ENCODE measurements at places on chromosomes 4 and X.

GRCh38 chr4:168928346-168928745, 81.7 kb downstream of the CBR4 start:
- DNase-seq, result no peak

- DNase-seq, result peak; percentile 92
Measured at GRCh38 chr4:86924811-86925210, 10.0 kb upstream of the AFF1 start.

GRCh38 chrX:50100188-50100587, 100.6 kb downstream of the AKAP4 start:
- DNase-seq, result peak; percentile 7

DNA sequence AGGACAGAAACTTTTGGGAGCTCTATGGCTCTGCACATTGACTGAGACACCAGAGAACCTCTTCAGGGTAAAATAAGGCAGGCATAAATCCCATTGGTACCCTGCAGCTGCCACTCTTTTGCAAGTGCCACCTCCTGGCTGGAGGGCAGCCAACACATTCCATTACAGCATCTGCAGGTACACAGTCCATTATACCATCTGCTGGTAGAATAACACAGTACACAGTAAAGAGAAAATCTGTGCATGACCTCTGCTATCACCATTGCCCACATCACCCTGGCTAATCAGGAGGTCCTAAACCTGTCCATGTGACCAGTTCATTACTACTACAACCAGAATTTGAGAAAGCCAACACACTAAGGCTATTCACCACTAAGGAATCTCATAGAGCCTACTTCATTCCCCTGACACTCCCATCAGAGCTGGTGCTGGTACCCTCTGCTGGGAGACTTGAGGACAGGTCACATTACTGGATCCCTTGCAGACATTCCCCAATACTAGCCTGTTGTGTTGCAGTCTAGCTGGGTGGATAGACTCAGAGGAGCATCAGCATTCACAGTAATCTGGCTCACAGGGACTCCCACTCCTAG, 176.2 kb upstream of the TACR3 start:
- DNase-seq, result no peak

GRCh38 chr4:8916351-8916885, 44.8 kb upstream of the HMX1 start:
- DNase-seq, result no peak

- peak; percentile 58 for DNase-seq
Measured at GRCh38 chr4:78242071-78242470, 184.9 kb downstream of the FRAS1 start.

- no peak for DNase-seq
Measured at GRCh38 chr4:89242216-89242615, 65.4 kb downstream of the GPRIN3 start.

- DNase-seq, result no peak
Measured at GRCh38 chr4:168555437-168555836, 58.6 kb downstream of the PALLD start.

- no peak for DNase-seq
Measured at GRCh38 chr4:42910459-42910858, 17.9 kb downstream of the GRXCR1 start.

GRCh38 chr4:46370531-46370930, 19.4 kb downstream of the GABRA2 start:
- no peak for DNase-seq

- DNase-seq, result no peak
Measured at GRCh38 chrX:40514376-40514775, 66.4 kb upstream of the ATP6AP2 start.

- no peak for DNase-seq
Measured at GRCh38 chrX:149939655-149939904, 1.3 kb upstream of the EOLA2 start.

DNA sequence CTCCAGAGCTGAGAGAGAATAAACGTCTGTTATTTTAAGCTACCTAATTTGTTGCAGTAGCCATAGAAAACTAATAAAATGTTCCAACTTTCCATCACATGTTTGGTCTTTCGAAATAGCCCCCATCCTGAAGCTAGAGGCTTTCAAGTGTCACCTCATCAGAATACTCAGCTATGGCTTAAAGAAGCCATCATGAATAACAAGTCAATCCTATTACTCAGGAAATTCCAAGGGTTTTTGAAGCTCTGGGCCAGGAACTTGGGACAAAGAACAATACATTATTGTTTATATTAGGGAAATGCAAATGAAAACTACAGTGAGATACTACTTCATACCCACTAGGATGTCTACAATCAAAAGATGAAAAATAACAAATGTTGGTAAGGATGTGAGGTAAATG, 42.2 kb downstream of the TBCK start:
- DNase-seq, result peak; percentile 67

GRCh38 chr4:53653484-53654053, 62.3 kb upstream of the LNX1 start:
- DNase-seq, result peak; percentile 61

DNA sequence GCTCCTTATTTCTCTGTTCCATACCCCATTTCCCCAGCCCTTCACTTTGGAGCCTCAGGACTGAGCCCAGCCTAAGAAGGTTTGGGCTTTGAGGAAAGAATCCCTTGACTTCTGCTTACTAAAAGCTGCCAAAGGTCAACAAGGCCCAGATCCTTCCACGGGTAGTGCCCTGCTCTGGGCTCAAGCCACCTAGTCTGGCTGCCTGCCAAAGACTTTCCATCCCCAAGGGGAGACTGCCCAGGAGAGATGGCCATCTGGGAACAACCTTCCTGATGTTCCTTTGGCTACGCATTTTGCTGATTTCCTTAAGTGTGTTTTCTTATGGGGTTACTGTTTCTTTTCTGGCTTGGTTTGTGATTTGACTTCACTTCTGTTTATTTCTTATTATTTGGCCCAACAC, 49.8 kb upstream of the NDP start:
- no peak for DNase-seq

GRCh38 chr4:2511645-2512131, 24.8 kb upstream of the FAM193A start:
- no peak for DNase-seq

DNA sequence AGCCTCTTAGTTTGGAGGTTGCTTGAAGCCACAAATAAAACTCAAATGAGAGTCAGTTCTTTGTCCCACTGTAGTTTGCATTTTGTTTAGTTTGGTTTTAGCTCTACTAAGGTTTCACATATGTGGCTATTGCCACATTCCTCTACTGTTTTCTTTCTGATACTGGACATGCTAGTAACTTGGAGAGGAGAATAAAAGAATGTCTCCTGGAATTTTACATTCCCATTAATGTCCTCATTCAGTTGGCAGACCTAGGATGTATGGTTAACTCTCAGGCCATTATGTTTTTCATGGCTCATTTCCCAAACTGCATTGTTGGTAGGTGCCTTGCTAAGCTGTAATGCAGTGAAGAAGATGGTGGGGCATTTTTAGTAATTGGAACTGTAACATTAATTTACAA, 29.9 kb downstream of the UPRT start:
- DNase-seq, result peak; percentile 83

DNA sequence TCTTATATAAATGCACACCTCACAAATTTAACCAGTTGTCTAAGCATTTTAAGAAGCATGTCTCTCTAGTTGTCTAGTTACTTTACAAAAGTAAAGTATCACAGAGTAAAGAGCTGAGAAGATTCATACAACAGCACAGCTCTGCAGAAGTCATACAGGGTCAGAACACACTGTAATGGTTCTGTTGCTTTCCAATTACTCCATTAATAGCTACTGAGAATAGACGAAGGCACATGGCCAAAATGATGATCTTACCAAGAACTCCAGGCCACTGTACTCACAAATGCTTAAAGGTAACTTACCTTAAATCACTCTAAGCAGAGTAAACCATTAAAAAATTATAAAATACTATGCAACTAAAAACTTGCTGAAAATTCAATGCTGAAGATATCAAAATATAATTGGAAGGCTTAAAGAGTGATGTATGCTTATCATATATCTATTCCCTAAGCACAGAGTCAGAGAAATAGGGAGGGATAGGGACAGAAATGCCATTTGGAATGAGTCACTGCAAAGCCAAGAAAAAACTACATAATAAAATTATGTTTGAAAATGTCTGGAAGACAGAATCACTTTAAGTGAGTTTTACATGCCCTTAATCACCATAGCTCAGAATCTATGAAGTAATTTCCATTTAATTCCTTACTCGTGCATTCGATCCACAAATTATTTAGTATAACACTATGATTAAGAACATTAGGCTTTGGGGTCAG, 71.0 kb downstream of the DDX60L start:
- peak; percentile 82 for DNase-seq

DNA sequence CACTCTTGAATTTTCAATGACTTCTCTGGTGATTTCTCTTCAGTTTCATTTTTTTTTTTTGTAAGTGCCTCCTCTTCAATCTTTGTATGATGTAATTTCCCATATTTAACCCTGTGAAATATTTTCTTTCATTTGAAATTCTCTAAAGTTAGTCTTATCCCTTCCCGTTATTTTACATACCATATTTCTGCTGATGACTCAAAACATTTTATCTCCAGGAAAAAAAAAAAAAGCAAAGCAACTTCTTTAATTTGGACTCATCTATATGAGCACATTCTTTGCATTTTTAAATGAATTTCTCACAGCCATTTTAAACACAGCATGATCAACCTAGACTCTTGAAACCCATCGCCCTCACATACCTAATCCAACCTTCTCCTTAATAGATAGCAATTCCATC, 1831.4 kb downstream of the ARAP2 start:
- DNase-seq, result no peak

GRCh38 chrX:77917294-77917933, 6.9 kb downstream of the ATP7A start:
- DNase-seq, result no peak

DNA sequence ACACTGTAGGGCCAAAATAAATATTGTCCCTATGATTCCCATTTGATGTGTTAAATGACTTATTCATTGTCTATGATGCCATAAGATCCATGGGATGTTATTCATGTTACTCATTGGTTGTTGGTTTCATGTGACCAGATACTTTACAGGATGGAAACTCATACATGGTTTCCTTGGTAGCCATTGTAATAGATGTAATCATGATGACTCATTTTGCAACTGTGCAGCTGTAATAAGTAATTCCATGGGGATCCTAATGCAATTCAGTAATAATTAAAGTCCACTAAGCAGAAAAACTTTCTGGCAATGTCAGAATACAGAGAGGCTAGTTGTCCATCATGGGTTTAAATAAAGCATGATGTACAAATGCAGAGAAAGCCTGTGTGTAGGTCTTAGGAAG, 389.7 kb upstream of the NR3C2 start:
- peak; percentile 67 for DNase-seq

DNA sequence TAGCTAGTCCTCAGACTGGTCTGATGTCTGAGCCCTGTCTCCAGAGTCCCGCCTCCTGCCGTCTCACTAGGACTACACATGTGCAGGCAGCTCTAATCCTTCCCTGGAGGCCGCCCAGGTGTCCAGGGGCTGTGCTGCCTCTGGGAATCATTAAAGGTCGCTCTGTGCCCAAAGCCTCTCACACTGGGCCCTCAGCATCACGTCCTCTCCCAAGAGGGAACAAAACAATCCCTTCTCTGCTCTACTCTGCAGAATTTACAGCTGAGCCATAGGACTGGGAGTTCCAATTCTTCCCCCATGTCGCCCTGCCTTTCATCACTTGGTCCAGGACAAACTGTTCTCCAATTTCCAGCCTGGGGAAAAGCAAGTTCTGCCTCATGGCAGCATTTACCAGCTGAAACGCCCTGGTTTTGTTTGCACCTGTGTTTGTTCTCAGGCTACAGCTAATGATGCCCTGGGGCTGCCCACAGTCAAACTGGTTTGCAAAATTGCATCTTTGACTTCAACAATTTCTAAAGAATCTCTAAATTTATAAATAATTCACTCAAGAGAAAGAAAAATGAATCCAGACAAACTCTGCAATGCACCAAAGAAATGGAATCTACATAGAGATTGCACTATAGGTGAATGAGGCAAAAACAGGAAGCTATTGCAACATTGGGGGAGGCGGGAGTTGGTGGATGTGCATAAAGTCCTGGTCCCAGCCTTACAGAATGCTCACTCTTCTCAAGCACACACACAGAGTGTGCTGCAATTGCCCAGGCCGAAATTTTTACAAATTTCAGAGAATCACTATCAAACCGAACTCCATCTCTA, 7.2 kb upstream of the MRFAP1 start:
- DNase-seq, result peak; percentile 34

Data from EH (cell line).